ENCODE measurements at places on chromosomes 4 and X.

DNA sequence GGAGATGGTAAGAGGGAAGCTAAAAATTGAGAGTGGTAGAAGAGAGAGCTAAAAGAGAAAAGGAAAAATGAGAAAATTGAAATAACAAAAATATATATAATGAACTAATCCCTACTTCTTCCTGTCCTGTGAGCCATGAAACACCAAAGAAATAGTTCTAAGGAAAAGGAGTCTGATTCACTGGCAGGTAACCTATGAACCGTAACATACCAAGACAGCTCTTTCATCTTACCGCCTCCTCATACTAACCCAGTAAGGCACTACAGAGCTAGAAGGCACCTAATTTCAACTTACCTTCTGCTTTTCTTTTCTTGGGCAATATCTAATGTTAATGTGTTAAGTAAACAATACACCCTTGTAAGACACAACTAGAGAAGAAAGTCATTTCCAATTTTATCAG, 297.7 kb upstream of the DIAPH2 start:
- DNase-seq = no peak

GRCh38 chr4:183250831-183251230, 69.2 kb downstream of the CLDN22 start:
- DNase-seq = no peak

DNA sequence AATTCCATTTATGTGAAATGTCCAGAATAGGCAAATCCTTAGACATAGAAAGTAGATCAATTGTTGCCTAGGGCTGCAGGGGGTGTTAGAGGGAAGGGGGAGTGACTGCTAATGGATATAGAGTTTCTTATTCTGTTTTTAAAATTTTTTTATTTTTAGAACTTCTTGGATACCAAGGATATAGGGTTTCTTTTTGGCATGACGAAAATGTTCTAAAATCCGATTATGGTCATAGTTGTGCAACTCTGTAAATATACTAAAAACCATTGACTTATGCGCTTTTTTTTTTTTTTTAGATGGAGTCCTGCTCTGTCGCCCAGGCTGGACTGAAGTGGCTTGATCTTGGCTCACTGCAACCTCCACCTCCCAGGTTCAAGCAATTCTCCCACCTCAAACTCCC, 125.2 kb upstream of the USP9X start:
- DNase-seq = no peak

GRCh38 chrX:9805956-9806355, 19.7 kb downstream of the SHROOM2 start:
- no peak for DNase-seq

GRCh38 chrX:107842715-107843400, 17.2 kb downstream of the MID2 start:
- no peak for DNase-seq

DNA sequence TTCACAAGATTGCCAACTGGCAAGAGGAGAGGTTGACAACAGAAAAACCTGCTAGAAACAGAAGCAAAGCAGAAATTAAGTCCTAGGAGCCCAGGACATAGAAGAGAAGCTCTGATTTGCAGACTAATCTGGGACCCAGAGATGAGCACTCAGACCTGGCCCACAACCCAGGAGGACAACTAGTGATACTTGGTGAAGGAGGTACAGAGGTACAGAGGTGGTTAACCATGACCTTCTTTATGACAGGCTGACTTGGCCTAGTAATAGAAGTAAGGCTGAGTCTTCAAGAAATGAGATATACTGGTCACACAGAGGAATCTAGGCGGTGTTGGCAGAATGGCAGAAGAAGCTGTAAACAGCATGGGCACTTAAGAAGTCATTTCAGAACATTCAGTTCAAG, 43.6 kb downstream of the ANXA5 start:
- no peak for DNase-seq

- peak; percentile 20 for DNase-seq
These were observed 729.3 kb upstream of the ACTRT1 start for GRCh38 chrX:128781506-128781905.

- DNase-seq = no peak
These were observed 764.1 kb upstream of the TENM3 start for GRCh38 chr4:181479141-181479540.

- DNase-seq = no peak
These were observed 639.0 kb downstream of the CENPC start for GRCh38 chr4:66906314-66906713.

- no peak for DNase-seq
These were observed 9.1 kb downstream of the PITX2 start for GRCh38 chr4:110613745-110614144.

DNA sequence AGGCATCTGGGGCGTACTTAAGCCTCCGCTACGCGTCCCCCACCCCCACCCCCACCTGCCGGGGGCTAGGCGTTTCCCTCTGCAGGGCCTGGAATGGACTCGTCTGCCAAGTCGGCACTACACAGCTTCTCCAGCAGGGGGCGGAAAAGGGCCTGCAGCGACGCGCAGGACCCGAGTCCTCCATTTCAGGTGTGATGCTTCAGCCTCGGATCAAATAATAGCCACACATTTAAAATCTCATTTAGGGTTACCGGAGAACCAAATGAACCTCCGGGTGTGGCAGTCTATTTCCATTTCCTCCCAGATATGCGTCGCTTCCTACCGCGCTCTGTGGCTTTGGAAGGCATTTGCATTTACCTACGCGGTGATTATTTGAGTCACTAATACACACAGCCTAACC, 2.9 kb downstream of the PAK3 start:
- peak; percentile 68 for DNase-seq

DNA sequence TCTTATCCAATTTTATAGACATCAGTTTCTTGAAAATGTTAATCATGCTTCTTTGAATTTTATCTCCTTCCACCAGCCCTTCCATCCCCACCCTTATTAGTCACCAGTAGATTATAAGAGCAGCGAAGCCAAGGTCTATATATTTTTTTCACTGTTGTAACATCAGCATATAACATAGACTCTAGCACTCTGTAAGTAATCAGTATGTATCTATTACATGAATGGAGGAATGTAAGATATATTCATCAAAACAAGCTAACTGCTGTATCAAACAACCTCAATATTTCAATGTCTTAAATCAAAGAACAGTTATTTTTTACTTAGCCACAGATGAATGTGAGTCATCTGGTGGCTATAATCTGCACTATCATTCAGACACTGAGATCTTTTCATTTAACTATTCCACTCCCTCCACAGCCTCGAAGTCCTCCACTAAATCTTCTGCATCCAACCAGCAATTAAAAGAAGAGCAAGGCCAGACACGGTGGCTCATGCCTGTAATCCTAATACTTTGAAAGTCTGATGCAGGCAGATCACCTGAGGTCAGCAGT, 178.9 kb downstream of the CENPC start:
- no peak for DNase-seq

DNA sequence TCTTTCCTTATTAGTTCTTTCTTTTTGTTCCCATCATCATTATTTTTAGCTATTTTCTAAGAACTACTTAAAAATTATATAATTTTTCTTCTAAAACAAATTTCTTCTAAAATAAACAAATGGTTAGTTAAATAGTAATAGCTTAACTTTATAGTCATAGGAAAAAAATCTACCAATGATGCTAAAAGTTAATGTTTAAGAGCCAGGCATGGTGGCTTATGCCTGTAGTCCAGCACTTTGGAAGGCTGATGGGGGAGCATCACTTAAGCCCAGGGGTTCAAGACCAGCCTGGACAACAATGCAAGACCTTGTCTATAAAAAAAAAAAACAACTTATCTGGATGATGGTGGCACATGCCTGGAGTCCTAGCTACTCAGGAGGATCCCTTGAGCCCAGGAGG, 127.1 kb upstream of the ANXA3 start:
- DNase-seq = no peak

- DNase-seq = peak; percentile 16
These were observed 602.0 kb downstream of the GLUD2 start for GRCh38 chrX:121649417-121649816.

DNA sequence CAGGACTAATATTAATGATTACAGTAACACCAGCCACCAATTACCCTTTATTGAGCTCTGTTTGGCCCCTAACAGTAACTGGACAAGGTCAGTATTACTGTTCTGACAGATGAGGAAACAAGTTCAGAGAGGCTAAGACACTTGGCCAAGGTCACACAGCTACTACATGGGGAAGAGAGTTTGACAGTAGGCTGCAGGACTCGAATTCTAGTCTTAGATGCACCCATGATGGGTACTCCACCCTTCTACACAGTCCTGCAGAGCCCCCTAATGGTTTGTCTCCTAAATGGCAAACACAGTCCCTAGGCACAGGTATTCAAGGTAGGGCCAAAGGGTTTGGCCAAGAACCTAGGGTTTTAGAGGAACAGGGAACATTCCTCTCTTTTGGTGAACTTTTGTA, 93.9 kb downstream of the NSUN7 start:
- peak; percentile 54 for DNase-seq

DNA sequence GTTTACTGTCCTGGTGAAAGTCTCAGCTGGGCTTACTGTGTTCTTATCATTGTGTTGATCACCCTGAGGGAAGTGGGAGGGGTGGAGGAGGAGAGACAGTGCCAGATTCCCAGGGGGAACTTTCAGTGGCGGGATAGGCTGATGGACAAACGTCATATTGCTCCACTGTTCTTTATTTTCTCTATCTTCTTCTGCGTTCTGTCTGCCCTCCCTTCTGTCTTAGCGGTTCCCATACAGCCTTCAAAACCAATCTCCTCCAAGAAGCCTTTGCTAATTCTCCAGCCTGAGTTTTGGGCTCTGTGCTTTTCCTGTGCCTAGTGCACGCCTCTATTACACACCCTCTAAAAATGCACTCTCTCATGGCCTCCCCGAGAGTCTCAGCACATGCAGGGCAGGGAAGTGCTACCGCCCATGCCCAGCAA, 448.7 kb upstream of the FAT1 start:
- no peak for DNase-seq

DNA sequence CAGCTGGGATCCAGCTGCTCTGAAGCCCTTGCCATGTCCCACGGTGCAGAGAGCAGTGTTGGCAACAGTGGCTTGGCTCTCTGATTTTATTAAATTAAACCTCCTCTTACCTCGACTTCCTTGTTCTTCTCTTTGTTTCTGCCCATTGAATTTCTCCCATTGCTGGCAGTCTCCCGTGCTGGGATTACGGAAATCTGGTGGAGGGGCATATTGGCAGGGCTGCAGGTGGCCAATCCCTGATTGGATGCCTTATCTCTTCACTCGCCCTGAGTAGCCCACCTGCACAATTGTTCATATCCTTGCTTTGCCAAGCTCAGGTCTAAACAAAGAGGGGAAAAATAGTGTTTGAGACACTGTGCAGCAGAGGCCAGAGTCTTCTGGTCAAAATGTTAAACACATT, 493.9 kb downstream of the TMA16 start:
- DNase-seq = no peak

GRCh38 chrX:41087201-41087600, 2.0 kb downstream of the USP9X start:
- no peak for DNase-seq

- no peak for DNase-seq
These were observed 60.1 kb downstream of the NDST4 start for GRCh38 chr4:115053313-115053712.

- DNase-seq = no peak
These were observed 69.3 kb downstream of the SNX25 start for GRCh38 chr4:185278716-185279115.

- no peak for DNase-seq
These were observed 21.3 kb upstream of the CLCN5 start for GRCh38 chrX:49901048-49901447.

DNA sequence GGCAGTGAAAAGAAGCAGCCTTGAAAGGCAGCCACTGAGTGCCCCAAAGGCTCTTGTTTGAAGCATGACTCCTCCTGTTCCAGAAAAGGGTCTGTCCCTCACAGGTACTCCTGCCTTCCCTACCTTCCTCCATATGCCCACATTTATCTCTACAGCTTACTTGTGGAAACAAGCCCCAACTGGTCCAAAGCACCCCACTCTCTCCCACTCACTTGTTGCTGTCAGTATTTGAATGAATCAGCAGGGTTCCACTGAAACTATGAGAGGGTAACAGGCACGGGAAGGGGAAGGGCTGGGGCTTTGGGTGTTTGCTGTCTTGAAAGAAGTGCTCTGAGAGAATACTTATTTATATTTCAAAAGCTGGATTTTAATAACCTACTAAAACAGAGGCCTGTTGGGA, 34.9 kb downstream of the GPR143 start:
- DNase-seq = peak; percentile 34

DNA sequence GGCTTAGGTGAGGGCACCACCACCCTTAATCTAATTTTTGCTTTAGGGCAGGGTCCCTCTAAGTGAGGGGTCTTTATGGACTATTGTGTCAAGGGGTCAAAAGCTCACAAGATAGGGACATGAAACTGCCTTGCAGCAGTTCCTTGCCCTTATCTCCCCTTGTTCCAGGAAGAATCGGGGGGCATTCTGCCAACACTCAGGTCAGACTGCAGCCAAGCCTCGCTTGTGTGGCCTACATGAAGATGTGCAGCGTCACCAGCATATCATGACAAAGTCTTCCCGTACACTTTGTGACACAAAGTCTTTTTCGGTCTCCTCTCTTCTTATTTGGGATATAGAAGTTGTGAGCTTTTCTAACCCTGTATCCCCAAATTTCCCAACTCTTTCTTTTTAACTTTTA, 17.5 kb upstream of the USP9X start:
- DNase-seq = no peak

DNA sequence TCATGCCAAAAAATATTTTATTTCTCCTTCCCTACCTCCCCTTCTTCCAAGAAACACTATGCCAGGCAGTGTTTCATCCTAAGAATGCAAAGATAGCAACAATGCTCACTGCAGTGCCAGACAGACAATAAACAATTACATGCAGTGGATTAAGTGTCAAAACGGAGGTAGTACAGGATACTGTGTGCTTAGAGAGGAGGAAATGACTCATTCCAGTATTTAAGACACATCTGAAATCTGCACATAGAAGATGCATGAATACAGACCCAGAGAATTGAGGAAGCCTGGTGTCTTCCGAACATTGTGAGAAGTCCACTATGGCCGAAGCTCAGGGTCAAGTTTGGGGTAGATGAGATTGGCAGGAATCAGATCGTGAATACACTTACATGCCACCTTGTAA, 326.4 kb downstream of the PPP3CA start:
- no peak for DNase-seq

DNA sequence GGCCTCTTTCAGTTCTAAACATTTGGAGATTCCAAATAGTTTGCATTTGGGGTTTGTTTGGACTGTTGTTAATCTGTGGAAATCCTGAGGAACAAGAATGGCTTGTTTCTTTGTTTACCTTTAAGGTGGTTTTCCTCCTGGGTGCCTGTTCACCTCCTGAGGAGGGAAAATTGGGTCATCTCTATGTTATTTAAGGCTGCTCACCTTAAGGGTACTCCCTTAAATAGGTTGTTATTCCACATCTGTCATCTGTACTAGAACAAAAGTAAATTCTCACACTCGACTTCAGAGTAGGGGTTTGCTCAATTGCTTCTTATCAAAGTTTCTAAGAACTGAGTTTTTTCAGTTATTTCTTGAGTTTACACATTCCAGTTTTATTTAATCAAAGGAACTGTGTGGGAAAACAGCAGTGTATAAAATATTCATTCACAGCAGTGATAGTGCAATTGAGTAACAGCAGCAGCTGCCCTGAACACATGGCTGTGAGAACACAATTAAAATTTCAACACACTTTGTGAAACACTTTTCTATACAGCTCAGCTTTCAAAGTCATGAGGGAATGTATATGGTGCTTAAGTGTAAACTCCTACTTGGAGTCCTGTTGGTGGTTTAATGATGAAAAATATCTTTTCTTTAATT, 238.5 kb upstream of the PGRMC2 start:
- no peak for DNase-seq
